ENCODE measurements at places on chromosomes 13 and 19.

- DNase-seq: no peak
These were observed 17.7 kb downstream of the CRTC1 start for GRCh38 chr19:18701250-18701608.

DNA sequence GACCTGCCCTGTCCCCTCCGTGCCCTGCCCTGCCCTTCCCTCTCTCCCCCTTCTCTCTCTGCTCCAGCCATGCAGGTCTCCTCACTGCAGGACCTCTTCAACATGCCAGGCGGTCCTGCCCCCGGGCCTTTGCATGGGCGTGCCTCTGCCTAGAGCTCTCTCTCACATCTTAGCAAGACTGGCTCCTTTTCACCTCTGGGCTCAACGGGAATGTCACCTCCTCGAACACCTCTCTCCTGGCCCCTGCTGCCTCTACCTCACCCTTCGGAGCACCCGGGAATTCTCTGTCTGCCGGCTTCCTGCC, 5.6 kb downstream of the MFSD12 start:
- DNase-seq: no peak

DNA sequence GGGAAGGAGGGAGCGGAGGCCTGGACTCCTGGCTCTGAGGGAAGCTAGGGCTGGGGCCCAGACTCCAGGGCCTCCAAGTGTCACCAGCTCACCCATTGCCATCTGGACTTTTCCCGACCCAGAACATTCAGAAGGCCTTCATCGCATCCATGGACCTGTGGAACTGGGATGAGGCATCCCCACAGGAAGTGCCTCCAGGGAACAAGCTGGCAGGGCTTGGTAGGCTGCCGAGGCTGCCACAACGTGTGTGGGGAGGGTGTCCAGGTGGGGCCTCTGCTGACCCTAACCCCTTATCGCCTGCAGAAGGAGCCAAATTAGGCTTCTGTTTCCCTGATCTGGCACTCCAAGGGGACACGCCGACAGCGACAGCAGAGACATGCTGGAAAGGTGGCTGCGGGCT, 767 bp downstream of the ETV2 start:
- no peak for DNase-seq

GRCh38 chr19:33731881-33732280, 64.8 kb upstream of the KCTD15 start:
- DNase-seq: no peak

DNA sequence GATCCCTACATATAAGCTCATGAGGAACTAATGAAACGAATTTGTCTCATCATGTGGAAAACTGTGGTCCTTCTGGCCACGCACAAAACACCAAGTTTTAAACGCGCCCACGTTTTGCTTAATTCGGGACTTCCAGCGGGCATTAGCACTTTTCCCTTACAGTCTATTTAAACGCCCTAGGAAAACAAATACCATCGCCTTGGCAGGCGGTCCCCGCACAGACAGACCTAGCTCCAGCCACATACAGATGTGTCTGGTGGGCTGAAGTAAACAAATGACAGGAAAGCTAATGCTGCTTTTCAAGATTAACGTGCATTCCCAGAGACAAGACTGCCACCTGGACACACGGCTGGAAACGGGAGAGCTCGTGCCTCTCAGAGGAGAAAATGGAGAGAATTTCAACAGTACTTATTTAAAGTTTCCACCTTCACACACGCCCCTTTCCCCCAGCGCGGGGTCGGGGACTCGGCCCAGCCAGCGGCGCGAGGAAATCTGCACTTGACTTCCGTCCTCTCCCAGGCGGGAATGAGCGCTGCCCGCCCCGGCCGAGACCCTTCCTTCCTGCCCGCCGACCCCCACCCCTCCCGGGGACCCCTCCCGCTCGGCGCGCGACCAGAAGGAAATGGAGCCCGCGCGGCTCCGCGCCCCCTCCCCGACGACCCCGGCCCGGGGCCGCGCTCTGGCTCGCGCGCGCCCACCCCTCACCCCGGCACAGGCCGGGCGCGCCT, 931 bp downstream of the USP12 start:
- DNase-seq: no peak

DNA sequence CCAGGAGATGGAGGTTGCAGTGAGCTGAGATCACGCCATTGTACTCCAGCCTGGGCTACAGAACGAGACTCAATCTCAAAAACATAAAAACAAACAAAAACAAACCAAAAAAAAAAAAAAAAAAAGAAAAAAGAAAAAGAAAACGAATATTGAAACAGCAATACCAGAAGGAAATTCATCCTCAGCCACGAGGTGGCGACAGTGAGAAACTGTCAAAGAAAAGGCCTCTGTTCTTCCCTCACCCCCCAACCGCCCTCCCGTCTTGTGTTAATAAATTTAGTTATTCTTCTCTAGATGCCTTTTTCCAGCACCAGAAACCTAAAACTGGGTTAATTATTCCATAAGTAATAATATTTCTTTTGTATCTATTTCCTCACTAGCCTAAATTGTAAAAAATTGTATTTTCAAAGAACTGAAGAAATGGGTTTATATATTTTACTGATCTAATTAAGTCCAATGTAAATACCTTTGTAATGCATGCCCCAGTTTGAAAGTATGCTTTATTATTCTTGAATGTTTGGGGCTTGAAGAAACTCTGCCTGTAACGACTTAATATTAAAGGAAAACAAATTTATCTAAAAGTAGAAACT, 38.6 kb downstream of the LIG4 start:
- DNase-seq: no peak

- no peak for DNase-seq
These were observed 12.3 kb downstream of the RBM26 start for GRCh38 chr13:79393564-79394249.

DNA sequence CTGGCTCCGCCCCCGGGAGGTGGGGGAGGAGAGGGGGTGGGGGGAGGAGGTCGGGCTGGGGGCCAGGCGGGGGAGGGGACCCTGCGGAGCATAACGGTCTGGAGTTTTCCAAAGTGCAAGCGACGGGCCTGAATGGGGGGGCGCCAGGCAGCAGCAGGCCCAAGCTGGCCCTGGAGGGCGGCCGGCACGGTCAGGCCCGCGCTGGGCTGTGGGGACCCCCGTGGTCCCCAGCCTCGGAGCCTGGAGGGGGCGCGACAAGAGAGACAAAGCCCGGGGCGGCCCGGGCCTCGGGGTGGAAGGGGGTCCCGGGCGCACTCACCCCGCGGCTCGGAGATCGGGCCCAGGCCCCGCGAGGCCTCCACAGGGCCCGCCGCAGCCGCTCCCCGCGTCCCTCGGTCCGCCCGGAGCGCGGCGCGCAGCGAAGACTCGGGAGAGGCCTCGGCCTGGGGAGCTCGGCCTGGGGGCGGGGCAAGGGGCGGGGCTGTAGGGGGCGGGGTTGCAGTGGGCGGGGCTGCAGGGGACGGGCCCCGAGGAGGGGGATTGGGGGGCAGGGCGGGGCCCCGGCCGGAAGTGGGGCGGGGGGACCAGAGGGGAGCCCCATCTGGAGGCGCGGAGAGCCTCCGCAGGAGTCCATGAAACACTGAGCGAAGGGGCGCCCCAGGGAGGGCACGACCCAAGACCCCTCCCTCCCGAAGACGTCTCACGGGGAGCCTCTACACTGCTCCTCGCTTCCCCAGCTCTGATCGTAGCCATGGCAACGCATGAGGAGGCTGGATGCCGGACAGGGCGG, 47.6 kb downstream of the PTPRS start:
- DNase-seq: no peak

DNA sequence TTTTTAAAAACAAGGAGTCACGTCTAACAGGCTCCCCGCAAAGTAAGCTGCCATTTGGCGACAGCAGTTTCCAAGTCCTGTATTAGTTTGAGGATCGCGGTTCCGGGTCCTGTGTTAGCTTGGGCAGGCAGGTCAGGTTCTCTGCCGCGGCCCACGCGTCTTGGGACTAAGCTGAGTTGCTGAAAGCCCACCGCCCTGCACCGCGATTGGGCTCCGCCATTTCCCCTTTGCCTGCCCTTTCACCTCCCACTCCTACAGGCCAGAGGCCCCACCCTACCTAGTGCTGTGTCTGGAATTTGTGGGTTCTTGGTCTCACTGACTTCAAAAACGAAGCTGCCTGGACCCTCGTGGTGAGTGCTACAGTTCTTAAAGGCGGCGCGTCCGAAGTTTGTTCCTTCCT, 6.8 kb downstream of the PARP4 start:
- DNase-seq: no peak

DNA sequence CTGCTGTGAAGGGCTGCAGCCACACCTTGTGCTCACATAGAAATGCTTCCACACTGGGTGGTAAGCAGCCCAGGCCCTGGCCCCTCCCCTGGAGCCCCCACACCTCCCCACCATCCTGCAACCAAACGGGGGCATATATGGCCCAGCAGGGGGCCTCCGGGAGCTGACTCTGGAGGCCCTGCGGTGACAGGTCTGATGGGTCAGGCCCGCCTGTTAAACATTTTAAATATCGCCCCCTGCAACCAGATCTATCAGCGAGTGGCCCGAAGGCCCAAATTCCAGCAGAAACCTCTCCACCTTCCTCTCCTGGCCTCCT, 48.0 kb upstream of the KATNAL1 start:
- DNase-seq: no peak

- DNase-seq: no peak
These were observed 804.5 kb upstream of the MIR17HG start for GRCh38 chr13:90542959-90543505.

DNA sequence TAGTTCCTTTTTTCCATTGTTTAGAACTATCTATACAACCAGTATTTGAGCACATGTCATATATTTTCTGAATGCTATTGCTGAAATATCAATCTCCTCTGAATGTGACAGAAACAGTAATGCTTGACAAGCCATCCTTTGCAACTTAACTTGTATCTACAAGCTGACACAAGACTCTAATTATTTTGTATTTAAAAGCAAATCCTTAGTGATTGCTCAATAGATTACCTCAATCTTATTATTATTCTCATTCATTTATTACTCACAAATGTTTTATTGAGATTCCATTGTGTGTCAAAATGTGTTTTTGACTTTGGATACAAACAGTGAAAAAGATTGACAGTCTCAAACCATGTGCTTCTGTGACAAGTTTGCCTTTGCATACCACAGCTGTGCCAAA, 787.8 kb upstream of the PRR20A start:
- no peak for DNase-seq

DNA sequence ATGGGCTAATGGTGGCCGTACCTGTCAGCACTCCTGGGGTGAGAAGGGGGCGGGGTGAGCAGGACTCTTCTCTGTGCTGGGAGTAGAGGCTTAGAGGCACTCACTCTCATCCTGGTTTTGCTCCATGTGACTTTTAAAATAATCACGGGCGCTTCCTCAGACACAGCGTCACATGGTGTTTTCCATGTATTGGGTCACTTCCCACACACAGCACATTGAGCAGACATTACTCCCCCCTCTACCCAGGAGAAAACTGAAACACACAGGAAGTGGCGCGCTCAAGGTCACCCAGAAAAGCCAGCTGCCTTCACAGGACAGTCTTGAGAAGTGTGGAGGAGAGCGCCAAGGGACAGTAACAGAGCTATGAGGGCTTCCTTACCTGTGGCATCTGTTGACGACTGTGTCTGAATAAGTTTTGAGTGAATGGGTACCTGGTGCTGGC, 23.2 kb downstream of the SPATA13 start:
- DNase-seq: no peak

DNA sequence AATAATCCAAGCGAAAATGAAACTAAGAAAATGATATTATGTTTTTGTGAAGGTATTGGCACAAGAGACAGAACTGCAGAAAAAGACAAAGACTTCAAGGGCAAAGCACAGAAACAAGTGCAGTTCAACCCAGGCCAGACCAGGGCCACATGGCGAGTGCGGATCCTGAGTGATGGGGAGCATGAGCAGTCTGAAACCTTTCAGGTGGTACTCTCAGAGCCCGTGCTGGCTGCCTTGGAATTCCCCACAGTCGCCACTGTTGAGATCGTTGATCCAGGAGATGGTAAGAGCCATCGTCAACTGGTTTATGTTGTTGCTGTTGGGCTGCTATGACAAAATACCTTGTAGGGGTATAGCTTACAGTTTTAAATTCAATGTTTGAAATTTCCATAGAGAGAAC, 82.6 kb downstream of the FREM2 start:
- no peak for DNase-seq

DNA sequence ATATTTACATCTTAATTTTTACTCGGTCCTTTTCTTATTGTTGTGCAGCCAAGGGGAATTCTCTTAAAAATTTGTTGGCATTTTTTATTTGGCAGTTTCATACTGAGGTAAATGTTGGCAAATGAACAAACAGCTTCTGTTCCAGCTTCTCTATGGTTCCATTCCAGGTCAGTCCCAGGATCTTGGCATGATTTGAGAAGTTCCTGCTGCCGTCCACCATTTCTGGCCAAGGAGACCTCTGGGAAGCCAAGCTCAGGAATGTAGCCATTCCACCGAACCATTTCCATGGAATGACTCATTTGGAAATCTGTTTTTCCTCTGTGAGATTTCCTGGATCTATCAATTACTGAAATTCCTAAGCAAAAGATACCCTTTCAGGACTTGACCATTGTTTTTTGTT, 43.9 kb downstream of the SLC10A2 start:
- no peak for DNase-seq

DNA sequence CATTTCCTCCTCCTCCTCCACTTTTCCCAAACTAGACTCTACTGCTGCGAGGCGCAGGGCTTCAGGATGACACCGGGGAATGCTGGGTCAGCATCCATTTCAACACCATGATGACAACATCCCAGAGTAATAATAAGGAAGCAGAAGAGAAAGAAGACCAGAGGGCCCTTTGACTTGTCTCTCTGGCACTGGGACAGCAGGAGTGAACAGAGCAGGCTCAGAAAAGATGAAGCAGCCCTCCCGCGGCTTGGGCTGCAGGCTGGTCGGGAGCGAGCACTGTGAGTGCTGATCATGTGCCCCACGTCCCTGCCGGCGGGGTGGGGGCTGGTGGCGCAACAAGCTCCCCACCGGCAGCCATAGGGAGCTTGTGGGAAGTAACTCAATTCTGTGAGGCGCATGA, 30.5 kb downstream of the RANBP3 start:
- DNase-seq: no peak

GRCh38 chr19:41932259-41932719, 4.0 kb upstream of the ERFL start:
- DNase-seq: no peak

DNA sequence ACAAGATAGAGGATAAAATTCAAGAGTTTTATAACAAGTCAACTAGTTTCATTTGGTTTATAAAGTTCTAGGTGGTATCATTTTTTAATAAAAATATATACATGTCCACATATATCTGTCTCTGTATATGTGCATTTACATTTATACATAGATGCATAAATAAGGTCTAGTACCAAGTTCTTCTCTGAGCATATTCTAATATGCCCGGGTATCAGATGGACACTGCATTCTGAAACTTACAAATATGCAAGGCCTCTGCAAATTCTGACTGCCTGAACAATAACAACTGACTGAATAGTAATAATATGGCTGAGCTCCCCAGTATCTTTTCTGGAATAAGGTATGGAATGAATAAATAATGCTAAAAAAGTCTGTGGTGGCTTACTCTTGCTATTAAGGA, 304.8 kb downstream of the KLF12 start:
- no peak for DNase-seq
